ENCODE measurements at places on chromosomes 5 and 9.

DNA sequence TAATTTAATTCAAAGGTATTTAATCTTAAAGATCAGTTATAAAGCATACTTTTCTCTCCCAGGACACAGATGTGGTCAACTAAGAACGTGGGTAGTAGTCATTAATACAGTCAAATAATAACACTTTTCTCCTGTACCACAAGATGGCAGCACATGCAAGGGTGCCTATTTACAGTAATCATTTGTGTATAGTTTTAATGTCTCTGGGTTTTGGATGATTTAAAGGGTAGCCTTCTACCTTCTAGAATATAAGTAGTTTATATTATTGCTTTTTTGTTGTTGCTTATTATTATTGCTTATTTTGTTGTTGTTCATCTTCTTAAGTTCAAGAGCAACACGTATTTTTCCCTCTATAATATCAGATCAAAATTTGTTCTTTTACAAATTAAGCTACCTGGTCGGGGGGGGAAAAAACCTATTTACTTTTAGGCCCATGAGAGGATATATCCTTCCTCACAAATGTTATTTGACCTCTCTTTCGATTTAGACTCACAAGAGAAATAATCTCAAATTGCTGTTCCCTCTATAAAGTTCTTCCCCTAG, 59.6 kb upstream of the SLC27A6 start:
- no peak for DNase-seq

DNA sequence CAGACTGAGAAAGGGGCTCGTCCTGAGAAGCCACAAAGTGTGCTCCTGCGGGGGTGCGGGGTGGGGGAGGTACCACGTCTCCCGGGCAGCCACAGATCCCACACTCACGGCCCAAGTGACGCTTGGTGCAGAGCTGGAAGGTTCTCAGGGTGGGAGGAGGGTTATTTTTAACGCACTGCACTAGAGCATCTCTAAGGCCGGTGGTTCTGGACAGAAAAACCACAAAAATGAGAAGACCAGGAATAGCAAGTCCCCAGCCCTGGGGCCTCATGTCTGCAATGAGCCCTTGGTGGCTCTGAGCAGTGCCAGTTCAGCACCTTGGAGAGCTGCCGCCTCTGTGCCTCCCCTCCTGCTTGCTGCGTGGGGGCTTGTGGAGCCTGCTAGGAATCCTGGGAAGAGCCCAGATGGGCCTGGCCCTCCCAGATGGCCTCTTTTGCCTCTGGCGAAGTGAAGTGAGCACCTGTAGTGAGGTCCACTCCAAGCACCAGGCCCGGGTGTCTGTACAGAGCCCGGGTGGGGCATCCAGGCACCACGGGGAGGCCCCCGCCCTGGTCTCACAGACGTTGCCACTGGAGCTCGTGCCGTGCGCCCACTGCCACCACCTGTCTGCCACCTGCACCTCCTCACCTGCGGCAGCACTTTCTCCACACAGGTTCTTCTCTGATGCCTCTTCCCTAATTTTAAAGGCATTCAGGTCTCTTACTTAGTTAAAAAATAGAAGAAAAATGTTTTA, 48.9 kb upstream of the CACNA1B start:
- no peak for DNase-seq

DNA sequence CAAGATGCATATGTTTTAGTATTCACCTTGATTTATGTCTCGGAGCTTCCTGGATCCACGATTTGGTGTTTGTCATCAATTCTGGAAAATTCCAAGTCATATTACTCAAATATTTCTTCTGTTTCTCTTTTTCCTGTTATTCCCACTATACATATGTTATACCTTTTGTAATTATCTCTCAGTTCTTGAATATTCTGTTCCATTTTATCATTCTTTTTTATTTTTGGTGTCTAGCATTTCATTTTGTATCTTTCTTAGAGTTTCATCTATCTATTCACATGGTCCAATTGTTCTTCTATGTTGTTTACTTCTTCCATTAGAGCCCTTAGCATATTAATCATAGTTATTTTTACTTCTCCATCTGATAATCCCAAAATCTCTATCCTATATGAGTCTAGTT, 637.8 kb upstream of the GRAMD2B start:
- DNase-seq: no peak

- DNase-seq: no peak
Measured at GRCh38 chr9:69801989-69802388, 18.6 kb upstream of the CFAP95 start.

DNA sequence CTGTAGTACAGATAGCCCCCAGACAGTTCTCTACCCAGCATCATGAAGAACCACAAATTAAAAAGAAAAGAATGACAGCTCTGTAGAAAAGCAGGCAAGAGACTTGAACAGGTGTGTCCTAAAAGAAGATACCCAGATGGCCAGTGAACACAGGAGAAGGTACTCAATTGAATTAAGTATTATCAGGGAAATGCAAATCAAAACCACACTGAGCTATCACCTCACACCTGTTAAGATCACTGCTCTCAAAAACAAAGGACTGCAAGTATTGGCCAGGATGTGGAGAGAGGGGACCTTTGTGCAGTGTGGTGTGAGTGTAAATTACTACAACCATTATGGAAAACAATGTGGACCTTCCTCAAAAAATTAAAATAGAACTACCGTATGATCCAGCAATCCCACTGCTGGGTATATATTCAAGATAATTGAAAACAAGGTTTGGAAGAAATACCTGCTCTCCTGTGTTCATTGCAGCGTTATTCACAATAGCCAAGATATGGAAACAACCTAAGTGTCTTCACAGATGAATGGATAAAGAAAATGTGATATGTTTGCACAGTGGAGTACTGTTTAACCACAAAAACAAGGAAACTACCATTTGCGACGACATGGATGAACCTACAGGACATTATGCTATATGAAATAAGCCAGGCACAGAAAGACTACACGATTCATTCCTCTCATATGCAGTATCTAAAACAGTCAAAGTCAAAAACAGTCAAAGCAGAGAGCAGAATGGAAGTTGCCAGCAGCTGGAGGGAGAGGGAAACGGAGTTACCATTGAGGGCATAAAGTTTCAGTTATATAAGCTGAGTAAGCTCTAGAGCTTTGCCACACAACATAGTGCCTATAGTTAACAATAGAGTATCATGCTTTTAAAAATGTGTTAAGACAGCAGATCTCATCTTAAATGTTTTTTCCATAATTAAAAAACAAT, 102.6 kb downstream of the WNK2 start:
- no peak for DNase-seq

- DNase-seq: no peak
Measured at GRCh38 chr9:12629067-12629466, 64.1 kb upstream of the TYRP1 start.

GRCh38 chr9:79046401-79046800, 525.4 kb upstream of the TLE4 start:
- DNase-seq: no peak

DNA sequence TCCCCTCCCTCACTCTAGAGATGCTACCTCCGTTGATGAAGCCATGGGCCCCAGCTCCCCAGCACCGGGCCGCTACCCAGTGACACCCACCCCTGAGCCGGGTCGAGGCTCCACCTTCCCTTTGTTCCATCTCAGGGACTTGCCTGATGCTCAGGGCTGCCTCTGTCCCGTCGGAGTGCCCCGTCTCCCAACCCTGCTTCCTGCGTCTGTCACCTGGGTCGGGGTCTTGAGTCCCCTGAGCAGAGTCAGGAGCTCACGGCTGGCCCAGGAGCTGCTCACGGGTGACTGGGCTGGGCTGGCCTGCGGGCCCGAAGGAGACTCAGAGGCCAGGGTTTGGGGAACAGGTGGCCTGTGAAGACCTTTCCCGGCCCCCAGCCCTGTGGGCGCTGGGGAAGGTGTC, 85.3 kb downstream of the KCNT1 start:
- DNase-seq: no peak
